Stimulated activated CD8-positive, alpha-beta memory T cell treated with anti-CD3 and anti-CD28 coated beads, Interleukin-7, amount 100 ng/mL, for 1 hour (primary cell): ENCODE measurements at places on chromosomes 4 and X.

- no peak for DNase-seq
Measured at GRCh38 chr4:101259876-101260275, 87.5 kb downstream of the PPP3CA start.

- no peak for DNase-seq
Measured at GRCh38 chrX:38881066-38881465, 79.8 kb downstream of the MID1IP1 start.

DNA sequence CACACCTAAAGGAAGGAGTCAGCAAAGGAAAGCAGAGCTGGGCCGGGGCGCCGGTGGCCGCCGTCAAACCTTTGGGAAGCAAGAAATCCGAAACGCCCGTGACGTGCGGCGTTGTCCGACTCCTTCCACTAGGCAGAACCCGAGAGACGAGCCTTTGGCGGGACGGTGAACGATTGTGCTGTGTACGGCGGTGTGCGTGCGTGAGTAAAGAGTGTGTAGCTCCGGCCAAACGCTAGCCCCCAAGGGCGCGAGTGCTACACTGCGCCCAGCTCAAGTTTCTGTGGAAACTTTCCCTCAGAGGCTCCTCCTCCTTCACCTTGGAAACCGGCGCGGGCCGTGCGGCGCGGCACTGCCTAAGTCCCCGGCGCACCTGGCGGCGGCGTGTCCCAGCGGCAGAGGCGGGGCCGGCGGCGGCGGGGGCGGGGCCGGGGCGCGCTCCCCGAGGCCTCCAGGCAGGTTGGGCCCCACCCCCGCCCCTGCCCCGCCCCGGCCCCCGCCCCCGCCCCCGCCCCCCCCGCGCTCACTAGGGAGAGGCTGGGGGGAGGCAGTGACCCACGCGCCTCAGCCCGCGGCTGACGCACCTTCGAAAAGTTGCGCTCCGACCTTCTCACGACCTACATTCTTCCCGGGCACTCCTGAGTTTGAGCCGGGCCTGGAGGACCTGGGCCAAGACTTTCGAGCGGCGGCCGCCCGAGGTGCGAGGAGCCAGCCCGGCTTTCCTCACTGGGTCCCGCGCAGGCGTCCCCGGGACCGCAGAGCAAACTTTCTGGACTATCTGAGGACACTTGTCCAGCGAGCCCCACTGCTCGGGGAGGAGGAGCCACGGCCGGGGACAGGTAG lies at the start of gene FHIP1A:
Gene FHIP1A (plus strand): TSS at position 547 of the 840 bp plus-strand sequence. CDS start 157,084 bp downstream, outside the sequence.
- peak; percentile 47 for DNase-seq

- no peak for DNase-seq
Measured at GRCh38 chr4:138841343-138841742, 174.2 kb upstream of the NOCT start.

DNA sequence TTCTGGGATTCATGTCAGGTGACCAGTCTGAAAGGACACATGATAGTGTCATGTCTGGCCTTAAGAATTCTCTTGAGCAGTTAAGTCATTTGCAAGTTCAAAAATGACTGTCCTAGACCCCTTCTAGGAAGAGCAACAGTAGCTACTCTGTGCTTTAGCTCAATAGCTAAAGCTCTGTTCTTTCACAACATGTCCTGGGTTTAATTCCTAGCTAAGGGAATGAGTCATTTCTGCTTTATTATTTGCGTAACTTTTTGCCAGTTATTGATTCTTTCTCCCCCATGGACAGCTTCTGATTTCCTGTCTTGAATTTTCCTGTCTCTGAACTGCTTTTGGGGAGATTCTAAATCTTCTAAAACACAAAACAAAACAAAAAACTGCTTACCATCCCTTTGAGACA lies 1055.8 kb upstream of the DIAPH2 start:
- no peak for DNase-seq

DNA sequence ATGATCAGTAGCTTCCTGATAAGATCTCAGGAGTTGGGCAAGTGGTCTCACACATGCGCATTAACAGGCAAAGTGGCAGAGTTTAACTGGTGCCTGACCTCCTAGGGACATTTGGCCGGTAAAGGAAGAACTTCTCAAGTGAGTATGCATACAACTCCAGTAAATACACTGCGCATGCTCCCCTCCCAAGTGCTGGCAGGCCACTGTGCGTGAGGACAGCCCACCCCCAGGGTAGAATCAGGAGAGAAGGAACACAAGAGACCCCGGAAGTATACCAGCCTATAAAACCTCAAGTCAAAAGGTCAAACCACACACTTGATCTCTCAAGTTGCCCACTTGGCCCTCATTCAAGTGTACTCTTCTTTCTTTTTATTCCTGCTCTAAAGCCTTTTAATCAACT lies 225.5 kb upstream of the ANKRD50 start:
- DNase-seq: no peak

- no peak for DNase-seq
Measured at GRCh38 chrX:31340587-31340986, 268.7 kb upstream of the FTHL17 start.

GRCh38 chrX:136954930-136955329 lies 74.4 kb upstream of the RBMX start:
- DNase-seq: no peak

DNA sequence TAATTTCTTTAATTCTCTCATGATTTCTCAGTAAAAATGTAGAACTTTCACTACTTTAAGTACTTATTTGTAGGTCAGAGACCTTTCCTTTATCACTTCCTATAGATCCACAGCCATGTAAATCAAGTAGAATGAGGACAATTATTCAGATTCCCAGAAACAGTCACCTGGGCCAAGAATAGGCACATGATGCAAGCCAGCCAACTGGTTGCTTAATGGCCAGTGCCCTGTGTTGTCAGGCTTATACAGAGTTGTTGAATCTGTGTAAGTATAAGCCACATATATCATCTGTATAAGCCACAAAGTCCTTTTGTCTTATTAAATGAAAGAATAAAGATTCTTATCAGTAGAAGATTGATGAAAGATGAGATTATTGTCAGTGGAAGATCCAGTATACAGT lies 5.2 kb downstream of the BANK1 start:
- no peak for DNase-seq

DNA sequence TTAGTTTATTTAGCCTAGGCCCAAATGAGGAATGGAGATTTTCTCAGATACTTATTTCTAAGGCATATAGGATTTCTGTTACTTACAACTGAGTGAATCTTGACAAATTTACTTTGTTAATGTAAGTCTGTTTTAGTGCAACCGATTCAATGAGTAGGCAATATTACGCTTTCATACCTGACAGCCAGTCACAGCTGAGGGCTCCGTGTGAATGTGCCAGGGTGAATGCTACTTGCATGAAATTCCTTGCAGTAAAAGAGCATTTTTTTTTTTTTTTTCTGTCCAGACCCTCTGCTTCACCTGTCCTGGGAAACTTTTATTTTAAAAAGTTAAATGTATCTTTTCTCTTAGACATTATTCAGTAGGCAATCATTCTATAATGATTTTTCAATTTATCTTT lies 1100.0 kb downstream of the FAT4 start:
- DNase-seq: no peak

DNA sequence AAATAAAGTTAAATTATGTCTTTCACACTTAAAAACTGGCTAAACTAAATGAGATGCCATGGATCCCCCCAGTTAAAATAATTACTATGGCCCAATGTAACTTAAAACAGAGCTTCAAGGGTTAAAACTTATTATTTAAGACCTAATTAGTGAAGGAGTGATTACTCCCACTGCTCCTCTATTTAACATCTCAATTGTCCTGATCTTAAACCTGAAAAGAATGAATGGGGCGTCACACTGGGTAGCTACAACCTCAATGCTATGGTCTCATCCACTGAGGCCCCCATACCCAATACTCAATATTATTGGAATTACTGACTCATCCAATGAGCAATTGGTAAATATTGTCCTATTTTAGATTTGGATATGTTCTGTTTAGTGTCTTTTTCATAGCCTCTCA lies 21.1 kb upstream of the TMEM255A start:
- no peak for DNase-seq

GRCh38 chr4:21697583-21697982 lies 251.0 kb downstream of the KCNIP4 start:
- no peak for DNase-seq

GRCh38 chrX:54419559-54420302 lies 20.5 kb upstream of the TSR2 start:
- no peak for DNase-seq

DNA sequence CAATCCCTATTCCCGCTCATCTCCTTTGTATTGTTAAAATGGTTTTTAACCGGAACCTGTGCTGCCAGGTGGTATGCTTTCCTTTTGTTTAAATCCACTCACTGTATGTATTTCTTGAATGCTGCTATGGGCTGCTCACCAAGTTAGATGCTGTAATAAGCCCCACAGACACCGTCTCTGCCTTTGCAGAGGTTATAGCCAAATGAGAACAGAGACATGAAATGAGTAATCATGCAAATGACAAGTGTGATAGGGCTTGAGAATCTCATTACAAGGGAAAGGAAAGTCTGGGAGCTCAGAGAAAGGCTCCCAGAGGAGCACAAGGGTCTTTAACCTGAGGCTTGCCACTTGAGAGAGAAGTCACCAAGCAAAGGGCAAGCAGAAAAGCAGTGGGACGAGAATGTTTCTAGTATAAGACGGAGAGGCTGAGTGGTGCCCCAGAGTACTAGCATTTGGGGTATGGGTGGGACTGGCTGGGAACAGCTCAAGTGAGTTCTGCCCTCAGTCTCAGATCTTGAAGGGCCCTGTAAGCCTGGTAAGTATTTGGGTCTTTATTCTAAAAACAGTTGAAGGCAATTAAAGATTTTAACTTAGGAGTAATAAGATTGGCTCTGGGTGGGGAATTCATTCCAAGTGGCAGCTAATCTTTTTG lies 110.8 kb upstream of the H2AZ1 start:
- DNase-seq: no peak

GRCh38 chrX:24575496-24575895 lies 71.7 kb downstream of the PCYT1B start:
- DNase-seq: no peak

DNA sequence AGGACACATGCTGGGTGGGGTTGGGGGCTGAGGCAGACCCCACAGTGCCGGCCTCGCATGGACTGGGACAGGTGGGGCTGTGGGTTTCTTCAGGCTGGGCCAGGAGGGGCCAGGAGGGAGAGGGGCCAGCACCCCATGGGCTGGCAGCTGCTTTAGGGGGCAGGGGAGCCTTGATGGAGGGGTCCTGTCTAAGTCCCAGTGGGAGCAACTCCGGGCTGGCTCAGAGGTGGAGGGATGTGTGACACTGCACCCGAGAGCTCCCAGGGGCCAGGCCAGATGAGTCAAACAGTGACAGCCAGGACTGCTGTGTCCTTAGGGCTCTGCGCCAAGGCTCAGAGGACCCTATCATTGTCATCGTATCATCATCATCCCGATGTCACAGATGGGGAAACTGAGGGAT lies 4.4 kb upstream of the ABLIM2 start:
- no peak for DNase-seq

DNA sequence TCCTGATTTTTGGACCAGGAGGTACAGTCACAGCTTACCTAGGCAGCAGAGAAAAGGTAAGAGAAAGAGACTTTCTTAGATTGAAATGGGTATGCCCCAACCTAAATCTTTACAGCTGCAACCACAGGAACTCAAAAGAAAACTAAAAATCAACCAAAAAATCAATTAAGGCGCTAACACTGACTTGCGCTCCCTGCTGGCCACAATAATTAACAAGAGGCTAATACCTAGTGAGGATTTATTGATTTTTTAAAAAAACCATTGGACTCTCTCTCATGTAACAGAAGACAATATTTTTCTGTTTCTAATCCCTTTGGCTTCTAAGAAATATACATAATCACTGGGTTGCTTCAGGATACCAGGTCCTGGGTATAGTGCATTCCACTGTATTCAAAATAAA lies 153.9 kb upstream of the TENM3 start:
- DNase-seq: no peak
